ENCODE measurements at places on chromosomes 12 and 14.

DNA sequence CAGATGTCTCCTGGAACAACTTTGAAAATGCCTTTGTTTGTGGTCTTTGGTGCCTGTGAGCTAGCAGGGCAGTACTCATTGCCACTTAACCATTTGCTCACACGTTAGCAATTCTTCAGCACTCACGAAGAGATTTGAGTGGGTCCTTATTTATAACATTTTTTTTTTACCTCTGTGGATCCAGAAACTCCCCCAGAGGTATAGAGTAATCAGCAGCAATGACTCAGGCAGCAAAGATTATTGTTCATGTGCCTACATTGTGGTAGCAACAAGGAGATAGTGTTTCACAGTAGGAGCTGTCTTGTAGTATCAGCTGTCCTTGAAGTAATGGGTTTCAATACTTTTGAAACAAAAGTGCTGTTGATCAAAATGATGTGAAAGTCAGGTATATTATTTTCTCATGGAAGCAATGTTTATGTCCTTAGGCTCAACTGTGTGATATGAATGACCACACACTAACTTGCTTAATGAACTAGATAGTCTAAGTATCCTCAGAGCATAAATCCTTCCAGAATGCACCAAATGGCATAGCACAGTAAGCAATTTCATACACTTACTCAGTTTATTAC is 304.1 kb downstream of the EGLN3 start:
- DNase-seq: no peak

- no peak for DNase-seq
These were observed 5.6 kb upstream of the COCH start for GRCh38 chr14:30868736-30869135.

DNA sequence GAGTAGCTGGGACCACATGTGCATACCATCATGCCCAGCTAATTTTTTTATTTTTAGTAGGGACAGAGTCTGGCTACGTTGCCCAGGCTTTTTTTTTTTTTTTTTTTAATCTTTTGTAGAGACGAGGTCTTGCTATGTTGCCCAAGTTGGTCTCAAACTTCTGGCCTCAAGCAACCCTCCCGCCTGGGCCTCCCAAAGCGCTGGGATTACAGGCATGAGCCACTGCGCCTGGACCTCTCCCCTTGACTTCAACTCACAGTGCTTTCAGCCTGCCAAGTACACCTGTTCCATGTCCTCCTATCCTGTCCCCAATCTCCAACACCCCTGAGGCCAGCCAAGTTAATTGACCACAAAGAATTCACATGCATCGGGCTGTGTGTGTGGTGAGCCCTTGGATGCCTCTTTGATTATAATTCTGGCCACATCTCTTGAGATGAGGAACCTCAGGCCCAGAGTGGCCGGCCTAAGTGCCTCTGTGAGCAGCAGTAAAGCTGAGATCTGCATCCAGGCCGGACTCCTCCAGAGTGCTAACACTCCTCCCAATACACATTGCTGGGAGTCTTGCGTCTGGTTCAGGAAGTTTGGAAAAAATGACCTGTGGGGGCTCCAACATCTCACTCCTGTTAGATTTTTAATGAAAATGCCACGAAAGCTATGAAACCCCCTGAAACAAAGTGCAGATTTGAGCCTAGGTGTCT is 6.8 kb downstream of the RAB35 start:
- DNase-seq: no peak

GRCh38 chr14:104746071-104746545 is 6.8 kb upstream of the SIVA1 start:
- no peak for DNase-seq

GRCh38 chr14:56004786-56005185 is 113.4 kb upstream of the PELI2 start:
- peak; percentile 24 for DNase-seq

DNA sequence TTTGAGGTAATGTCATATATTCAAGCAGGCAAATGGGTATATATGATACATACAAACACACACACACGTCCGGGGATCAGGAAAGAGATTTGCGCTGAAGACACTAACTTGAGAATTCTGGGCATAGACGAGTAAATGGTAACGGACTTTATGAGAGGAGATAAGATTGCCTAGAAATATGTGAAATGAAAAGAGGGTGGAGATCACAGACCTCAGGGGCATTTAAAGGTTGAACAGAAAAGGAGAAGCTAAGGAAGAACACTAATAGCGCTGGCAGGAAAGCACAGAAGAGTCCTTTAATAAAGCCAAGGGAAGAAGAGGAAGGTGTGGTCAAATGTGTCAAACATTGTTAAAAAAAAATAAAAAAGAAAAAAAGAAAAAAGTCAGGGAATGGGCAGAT is 13.1 kb downstream of the CRY1 start:
- no peak for DNase-seq

- no peak for DNase-seq
These were observed 147.0 kb upstream of the FRMD6 start for GRCh38 chr14:51504669-51505068.

GRCh38 chr14:71648725-71649124 is 283.5 kb upstream of the RGS6 start:
- DNase-seq: no peak

DNA sequence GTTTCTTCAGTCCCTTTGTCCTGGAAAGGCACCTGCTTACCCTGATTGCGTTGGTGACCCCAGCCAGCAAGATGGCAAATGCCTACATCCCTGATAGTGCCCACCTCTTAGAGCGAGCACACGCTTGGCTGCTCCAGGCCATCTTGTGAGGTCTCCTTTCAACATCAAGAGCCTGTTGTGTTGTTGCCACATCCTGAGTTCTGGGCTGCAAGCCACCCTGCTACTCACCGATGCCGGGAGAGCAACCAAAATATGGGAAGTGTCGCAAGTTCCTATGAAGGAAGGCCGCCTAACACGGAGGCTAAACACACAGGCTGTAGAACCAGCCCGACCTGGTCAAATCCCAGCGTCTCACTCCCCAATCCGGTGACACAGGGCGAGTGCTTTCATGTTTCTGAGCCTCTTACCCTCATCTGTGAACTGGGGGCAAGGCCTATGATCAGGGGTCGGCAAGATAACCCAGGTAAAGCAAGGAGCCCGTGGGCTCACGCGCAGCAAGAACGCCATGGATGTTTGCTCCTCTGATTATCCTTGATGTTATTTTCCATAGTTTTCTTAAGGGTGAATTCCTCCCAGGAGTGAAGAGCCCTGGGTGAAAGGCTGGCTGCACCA is 98.4 kb downstream of the LGMN start:
- DNase-seq: no peak

DNA sequence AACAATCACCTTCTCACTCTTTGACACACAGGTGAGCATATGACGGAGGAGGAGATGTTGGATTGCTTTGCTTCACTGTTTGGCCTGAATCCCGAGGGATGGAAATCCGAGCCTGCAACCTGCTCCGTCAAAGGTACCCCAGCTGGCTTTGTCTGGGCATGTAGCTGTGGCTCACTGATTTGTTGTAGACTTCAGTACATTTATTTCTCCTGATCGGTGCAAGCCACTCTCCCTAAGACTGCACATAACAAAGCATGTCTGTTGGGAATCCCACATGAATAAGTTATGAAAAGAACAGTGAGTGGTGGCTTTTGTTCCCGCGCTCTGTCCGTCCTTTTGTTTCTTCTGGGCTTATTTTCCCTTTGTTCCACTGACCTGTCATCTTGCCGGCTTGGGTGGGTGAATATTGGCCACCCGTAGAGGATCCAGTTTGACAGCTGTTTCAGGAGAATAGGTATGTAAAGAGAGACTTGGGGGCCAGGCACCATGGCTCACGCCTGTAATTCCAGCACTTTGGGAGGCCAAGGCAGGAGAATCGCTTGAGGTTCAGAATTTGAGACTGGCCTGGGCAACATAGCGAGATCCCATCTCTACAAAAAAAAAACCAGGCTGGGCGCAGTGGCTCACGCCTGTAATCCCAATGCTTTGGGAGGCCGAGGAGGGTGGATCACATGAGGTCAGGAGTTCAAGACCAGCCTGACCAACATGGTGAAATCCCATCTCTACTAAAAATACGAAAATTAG is 20.0 kb upstream of the BCL7A start:
- no peak for DNase-seq

Data from GM13977 (cell line).